Naive B cell (primary cell): ENCODE measurements at places on chromosomes 13 and 19.
A peak's percentile ranks its signal among the peaks of the same experiment; 100 is the strongest.

DNA sequence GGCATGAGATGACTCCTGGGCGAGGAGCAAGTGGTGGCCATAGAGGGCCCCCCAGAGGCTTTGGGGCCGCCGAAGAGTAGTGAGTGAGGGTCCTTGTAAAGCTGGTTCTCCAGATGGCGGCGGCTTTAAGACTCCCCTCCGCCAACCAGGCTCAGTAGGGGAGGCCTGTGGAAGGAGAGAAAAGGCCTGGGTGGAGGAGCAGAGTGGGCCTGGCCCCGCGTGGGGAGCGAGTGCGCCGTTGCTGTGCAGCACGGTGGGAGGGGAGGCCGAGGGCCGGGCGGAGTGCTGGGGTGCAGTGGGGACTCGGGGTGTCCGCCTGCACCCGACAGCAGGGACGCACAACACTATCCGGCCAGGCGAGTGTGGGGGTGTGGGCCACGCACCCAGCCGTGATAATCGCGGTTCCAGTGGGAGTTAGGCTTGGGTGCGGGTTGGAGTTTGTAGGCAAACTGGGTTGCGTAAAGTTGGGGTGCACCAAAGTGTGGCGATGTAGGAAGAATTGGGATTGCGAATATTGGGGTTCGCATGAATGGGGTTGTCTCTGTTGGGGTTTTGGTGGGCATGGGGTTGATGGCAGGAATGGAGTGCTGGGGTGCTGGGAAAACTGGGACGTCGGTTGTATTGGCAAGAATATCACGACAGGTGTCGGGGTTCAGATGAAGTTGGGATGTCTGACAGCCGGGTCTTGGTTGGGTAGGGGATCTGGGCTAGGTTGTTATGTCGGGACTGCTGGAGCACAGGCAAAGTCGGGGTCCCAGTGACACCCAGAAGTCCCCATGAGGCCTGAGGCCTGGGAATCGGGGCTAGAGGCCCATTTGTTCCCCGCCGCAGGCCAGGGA is 687 bp upstream of the CIRBP start:
- H3K4me3 ChIP-seq = peak overlapping the region; percentile 80
- no peaks in the 10 kb centered on the region for H3K27me3 ChIP-seq
- H3K36me3 ChIP-seq = no peaks in the 10 kb centered on the region

DNA sequence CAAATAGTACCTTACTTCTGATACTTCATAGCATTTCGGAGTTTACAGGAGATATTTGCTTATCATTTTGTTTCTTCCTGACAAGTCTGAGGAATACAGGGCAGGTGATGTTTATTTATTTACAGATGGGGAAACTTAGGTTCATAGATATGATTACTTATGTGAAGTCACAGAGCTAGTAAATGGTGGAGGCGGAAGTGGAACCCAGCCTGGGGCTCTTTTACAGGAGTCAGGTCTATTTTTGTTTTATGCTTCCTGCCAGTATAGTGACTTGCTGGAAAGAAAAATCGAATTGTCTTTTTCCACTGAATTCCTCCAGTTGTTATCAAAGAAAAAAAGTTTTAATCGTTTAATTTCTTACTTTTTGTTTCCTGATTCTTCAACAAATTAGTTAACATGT is 66.5 kb downstream of the DGKH start:
- no peak overlapping the region for H3K4me3 ChIP-seq
- H3K27me3 ChIP-seq = no peaks in the 10 kb centered on the region
- DNase-seq = no peak
- no peaks in the 10 kb centered on the region for H3K4me1 ChIP-seq
- H3K36me3 ChIP-seq = no peaks in the 10 kb centered on the region

GRCh38 chr19:2811735-2812413 is 7.8 kb upstream of the ZNF554 start:
- H3K4me1 ChIP-seq = no peaks in the 10 kb centered on the region
- no peaks in the 10 kb centered on the region for H3K27me3 ChIP-seq
- peaks cover 9% of the 10 kb centered on the region for H3K36me3 ChIP-seq
- no peak overlapping the region for H3K4me3 ChIP-seq

- no peak overlapping the region for H3K4me3 ChIP-seq
- no peaks in the 10 kb centered on the region for H3K4me1 ChIP-seq
- no peak overlapping the region for H3K27ac ChIP-seq
- DNase-seq = no peak
These were observed 43.4 kb upstream of the N4BP2L1 start for GRCh38 chr13:32471187-32471922.

DNA sequence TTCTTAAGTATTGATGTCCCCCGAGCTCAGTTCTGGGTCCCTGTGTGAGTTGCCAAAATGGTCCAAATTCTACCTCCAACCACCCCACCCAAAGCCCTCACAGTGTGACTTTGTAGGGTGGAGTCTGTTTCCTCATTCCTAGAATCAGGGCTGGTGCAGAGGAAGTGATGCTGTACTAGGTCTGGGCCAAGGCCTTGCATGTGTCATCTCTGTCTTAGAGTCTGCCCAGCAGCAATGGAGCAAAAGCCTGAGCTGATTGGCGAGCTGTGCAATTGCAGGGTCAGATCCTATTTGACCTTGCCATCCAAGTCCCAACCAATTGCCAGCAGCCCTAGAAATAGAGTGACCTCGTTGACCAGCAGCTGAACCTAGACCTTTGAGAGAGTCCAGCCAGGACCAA is 97.0 kb upstream of the ANKRD10 start:
- peaks cover 32% of the 10 kb centered on the region for H3K27me3 ChIP-seq
- H3K27ac ChIP-seq = no peak overlapping the region
- no peaks in the 10 kb centered on the region for H3K36me3 ChIP-seq
- H3K4me3 ChIP-seq = no peak overlapping the region
- DNase-seq = no peak
